ENCODE measurements at places on chromosomes 13 and 19.
A peak's percentile ranks its signal among the peaks of the same experiment; 100 is the strongest.

- DNase-seq, result no peak
Observed at GRCh38 chr13:104065328-104065727, 999.1 kb upstream of the SLC10A2 start.

DNA sequence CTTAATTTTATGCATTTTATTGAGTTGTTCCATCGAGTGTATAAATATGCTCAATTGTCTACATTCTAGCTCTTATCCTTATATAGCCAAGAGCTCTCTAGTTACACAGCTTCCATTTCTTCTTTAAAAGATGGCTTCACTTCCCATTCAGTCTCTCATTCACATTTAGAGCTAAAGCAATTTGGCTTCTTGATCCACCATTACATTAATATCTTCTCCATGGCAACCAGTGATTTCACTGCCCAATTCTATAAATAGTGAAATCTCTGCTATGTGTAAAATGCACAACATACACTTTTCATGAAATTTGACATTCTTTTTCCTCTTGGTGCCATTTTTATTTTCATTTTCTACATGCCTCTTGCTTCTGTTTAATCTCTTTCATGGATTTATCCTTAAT, 696.9 kb upstream of the ATXN8OS start:
- DNase-seq, result no peak

DNA sequence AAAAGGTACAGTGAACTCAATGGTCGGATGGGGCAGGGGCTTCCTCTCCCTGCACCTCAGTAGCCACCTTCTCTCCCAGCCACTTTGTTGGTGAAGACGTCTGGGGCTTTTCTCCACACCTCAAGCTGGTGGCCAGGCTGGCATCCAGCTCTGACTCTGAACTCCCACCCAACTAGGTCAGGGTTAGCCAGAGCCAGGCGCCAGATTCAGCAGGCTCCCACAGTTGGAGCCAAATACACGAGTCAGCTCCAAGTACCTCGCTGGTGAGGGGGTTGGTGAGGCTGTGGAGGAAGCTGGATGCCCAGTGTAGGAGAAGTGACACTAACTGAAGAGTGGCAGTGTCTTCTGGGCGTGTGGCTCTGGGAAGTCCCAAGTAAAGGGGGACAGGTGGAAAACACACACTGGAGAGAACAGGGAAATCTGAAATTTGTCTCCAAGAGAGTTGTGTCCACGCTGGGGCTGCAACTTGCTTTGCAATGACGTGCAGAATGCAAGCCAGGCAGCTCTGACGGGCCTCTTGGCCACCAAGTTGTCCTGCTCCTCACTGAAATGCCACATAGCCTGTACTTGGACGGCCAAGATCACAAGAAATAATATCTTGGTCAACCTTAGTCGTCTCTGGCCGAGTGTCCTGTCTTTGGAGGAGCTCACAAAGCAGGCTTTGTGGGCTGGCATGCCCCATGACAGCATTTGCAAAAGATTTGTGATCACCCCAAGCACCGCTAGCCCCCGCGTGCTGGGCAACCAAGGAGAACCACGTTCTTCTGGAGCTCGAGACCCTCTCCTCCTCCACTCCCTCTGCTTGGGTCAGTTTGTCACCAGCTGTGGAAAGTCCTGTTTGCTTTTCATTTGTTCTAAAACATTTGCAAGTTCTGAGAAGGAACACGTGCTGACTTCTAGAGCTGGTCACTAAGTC, 18.1 kb downstream of the SLC7A1 start:
- no peak for DNase-seq

DNA sequence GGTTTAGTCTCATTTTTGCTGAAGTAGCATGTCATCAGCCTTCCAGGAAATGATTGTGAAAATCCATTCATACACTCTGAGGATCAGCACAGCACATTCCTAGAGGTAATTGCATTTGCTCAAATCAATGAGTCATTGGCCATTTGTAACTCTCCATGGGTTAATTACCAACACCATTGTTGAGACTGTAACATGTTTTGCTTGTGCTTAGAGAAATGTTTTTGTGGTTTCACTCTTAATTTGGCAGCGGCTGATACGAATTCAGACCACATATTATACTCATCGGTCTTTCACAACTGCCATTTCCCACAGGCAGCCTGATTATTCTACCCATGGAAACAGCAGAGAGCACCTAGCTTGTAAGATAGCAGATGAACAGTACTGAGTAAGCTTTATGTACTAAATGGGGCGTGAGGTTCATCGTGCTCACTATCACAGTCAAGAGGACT, 110.3 kb downstream of the NHLRC3 start:
- DNase-seq, result no peak

DNA sequence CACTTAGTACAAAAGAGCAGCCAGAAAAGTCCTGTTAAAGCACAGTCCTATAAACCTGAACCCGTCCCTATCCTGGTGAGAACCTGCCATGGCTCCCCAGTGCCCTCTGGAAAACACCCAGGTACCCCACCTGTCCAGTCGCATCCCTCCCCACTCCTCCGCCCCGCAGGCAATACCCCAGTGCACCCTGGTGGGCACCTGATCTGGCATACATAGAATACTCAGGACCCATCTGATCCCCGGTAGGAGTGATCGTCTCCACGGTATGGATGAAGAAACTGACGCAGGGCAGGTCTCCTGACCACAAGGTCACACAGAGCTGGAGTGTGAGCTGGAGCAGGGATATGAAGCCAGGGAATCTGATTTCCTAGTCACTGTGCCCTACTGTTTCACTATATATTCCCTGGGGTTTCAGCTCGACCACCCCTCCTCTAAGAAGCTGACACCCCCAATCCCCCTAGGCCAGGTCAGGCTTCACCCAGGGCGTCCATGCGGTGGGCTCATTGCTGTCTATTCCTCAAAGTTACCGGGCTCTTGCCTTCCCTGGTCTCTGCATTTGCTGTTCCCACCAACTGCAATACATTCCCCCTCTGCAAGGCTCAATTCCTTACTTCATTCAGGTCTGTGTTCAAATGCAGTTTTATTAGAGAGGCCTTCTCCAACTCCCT, 12.6 kb downstream of the FBXO46 start:
- no peak for DNase-seq

- DNase-seq, result peak; percentile 25
Observed at GRCh38 chr13:113562085-113562749, 22.3 kb upstream of the TFDP1 start.

DNA sequence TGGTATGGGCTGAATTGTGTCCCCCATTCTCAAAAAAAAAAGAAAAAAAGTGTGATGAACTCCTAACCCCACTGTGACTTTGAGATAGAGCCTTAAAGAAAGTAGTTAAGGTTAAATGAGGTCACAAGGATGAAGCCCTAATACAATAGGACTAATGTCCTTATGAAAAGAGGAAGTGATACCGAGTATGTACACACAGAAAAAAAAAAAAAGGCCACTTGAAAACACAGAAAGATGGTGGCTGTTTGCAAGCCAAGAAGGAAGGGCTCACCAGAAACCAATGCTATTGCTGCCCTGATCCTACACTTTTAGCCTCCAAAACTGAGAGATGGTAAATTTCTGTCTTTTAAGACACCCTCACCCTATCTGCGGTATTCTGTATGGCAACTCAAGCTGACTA, 955.6 kb downstream of the PCDH17 start:
- DNase-seq, result no peak

DNA sequence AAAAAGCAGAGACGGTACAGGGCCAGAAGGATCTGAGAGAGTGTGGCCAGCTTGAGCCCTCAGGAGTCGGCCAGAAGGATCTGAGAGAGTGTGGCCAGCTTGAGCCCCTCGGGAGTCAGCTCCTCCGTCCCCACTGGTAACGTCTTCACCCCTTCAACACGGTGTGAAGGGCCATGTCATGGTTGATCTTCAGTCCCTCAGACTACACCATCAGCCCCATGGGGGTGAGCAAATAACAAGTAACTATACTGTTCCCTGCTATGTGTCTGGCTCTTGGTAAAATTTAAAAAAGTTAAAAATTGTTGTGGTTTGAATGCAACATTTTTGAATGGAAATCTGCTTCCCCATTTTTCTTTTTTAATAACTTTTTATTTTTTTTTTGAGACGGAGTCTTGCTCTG, 1.6 kb upstream of the ZNF8 start:
- DNase-seq, result no peak

DNA sequence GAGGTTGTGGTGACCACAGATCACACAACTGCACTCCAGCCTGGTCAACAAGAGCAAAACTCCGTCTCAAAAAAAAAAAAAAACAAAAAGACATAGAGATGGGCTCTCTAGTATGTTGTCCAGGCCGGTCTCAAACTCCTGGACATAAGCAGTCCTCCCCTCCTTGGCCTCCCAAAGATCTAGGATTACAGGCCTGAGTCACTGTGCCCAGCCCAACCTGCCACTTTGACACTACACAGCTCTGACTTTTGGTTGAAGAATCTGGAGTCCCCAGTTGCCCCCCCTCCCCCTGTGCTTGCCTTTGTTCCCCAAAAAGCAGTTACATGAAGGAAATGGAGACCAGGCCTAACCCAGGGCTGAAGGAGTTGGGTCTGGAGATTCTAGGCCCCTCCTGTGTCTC, 12.9 kb downstream of the CARM1 start:
- DNase-seq, result no peak

DNA sequence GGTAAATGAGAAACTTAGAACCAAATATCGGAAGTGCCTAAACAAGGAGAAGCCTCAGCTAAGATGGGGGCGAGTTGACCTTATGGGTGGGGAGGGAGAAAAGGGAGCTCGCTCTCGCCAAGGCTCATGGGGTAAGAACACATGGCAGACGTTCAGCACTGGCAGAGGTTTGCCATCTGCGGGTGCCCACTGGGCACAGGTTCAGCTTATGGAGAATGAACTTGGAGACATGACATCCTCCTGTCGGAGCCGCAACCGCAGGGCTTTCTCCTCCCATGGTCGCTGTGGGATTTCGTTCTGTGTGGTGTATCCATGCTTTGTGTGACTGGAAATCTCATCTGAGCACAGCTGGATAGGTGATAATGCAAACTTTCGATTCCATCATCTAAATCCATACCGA, 36.1 kb upstream of the PEPD start:
- no peak for DNase-seq

DNA sequence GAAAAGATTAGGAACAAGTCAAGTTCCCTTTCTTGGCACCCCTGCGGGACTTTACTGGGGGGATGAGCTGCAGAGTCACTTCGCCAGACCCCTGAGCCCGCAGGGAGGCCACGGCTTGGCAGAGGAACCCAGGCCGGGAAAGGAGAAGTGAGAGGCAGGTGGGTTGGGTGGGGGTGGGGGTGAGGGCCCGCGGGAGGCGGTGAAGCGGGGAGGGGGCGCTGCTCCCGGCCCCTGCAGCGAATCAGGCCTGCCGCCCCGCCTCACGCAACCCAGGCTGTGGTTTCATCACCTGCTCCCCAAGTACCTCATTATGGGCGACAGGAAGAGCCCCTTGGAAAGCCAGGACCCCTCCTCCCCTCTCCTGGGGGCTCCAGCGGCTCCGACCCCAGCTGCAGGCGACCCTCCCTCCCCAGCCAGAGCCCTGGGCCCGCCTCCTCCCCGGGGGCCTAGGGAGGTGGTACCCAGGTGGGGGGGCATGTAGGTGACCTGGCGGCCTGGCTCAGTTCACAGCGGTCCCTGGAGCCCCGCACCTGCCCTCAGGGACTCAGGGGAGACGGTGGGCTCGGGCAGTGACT, 9.5 kb downstream of the MEF2B start:
- DNase-seq, result no peak

DNA sequence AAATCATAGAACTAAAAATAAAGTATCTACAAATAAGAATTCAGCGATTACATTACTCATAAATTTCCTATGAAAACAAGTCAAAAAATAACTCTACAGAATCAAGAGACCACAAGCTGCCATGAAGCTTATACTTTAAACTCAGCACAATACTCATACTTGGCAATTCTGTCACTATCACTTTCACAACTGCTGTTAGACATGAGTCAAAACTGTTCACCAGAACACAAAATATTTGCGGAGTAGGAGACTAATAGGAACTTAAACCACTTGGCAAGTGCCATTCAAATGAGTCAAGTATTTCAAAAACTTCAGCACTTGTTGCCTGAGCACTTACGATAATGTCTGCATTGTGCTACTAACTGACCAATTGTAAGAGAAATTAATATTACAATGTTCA, 387.8 kb upstream of the GPC6 start:
- DNase-seq, result no peak

DNA sequence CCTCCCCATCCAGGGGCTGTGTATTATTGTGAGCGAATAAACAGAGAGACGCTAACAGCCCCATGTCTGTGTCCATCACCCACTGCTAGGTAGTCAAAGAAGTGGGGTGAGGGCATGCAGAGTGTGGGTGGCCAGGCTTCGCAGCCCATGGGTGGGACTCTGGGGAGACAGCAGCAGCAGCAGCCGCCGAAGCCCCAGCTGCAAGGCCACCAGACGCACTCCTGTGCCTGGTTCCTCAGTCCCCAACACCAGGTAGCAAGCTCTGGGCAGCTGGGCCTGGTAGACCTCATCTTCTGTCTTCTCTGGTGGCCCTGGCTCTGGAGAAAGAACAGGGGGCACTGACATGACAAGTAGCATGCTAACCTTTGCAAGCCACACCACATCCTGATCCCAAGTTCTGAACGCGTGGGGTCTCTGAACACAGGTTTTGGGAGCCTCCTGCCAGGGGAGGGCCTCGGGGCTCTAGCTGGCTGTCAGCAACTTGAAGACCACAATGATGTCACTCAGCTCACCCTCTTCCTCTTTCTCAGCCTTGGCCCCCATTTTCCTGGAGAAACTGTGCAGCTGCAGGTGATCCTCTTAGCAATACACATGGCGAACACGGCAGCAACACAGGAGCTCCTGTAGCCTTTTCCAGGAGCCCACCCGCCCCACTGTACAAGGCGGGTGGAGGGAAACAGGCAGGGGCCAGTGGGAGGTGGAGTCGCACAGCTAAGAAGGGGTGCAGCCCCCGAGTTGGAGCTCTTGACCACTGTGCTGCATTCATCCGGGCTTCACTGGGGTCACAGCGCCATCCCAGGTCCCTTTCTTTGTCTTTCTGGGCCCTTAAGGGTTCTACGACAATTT, 5.8 kb downstream of the FUZ start:
- DNase-seq, result no peak

DNA sequence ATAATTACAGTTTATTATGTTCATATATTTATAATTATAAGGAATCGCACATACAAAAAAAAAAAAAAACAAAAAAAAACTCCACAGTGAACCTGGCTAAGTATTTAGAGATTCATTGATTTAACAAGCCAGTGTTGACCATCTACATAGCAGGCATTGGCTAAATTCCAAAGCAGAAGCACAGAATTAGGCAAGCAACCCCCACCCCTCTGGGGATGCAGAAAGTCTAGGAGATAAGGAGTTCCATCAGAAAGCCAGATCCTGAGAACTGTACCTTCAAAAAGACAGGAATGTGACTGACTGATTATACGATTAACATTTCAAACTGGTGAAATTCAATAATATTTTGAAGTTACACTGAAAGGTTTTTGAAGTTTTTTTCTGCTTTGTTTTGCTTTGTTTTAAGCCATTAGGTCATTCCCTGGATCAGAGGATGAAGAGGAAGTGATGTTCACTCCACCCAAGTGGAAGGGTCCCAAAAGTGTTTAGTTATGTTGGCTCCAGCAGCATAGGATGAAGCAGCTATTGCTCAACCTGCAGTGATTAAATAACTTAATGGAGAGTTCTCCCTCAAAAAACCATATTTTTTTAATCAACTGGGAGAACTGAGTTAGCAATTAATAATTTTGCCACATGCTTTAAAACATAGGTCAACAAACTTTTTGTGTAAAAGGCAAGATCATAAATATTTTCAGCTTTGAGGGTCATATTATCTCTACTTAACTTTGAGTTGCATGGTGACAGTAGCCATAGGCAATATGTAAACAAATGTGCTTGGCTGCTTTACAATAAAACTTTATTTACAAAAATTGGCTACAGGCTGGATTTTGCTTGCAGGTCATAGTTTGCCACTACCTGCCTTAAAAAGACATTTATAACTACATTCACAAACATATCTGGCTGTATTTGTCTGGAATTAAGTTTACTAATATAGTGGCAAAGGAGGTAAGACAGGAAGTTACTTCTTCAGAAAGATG, 49.6 kb downstream of the DOCK9 start:
- DNase-seq, result no peak

- DNase-seq, result no peak
Observed at GRCh38 chr13:113532156-113532806, 41.8 kb upstream of the DCUN1D2 start.

All from CD4-positive, alpha-beta T cell treated with Interleukin-15 for 4 hours (primary cell).